Inflammatory macrophage treated with lipopolysaccharide for 1 hour (primary cell): ENCODE measurements at places on chromosomes 2 and 18.

GRCh38 chr2:46653539-46653938, 174.2 kb downstream of the TMEM247 start:
- DNase-seq, result no peak

DNA sequence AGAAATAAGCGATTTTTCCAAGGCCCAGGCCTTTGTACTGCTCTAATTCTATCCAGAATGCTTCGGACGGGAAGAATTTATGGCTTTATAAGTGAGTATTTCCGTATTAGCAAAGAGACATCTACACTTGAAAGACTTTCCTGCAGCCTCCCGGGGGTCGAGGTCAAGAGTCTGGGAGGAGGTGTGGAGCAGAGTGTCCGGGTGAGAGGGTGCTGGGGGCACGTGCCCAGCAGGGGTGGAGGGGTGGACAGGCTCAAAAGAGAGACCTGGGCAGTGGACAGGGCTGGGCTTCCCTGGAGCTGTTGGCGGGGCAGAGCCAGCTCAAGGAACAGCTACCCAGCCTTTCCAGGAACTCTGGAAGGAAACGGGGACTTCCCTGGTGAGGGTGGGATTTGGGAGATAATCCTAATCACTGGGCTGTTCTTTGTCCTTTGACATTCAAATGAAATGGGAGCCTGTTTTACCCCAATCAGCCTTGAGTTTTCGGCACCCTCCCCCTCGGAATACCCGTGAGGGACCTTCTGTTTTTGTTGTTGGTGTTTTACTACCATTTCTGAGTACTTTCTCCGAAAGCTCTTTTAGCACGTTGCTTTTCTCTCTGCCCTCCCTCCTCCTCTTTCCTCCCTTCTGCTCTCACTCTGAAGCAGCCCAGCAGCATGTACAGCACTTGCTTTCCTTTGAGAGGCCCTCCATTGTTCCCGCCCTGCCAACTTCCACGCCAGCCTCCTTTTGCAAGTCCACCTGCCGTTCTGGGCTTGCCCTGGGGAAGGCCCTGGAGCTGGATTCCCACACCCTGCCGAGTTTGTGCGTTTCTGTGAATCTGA, 164.7 kb downstream of the AGAP1 start:
- no peak for DNase-seq

DNA sequence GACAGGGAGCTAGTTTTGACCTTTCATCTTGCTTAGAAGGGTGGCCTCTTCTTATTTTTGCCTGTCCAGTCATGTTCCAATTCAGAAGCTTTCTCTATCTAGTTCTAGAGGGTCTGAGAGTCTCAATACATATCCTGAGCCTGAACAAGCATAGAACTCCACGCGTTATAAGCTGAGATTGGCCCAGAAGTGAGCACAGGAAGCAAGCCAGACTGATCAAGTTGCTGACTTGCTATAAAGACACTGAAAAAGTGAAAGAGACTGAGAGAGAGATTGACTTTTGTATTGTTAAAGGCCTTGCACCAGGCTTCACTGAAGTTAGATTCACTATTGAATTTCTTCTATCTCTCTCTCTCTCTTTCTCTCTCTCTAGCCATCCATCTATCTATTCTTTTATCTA, 142.7 kb upstream of the DOCK10 start:
- no peak for DNase-seq

- DNase-seq, result no peak
These were observed 300.9 kb downstream of the NBAS start for GRCh38 chr2:15260196-15260595.

DNA sequence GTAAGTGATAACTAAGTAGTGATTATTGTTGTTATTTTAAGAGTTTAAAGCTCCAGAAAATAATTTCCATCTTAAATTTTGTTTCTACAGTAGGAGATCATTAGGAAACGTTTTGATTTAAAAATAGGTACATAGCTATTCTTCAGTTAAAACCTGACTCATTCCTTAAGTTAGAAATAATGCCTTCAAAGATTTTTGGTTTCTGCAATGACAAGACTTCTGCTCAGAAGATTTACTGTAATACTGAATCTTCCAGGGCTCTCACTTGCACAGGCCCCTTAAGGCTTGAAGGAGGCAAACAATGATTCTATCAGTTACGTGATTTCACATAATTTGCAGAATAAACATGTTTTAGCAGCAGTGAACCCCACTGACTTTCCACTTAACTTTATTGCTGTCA, 333.7 kb downstream of the RAD51AP2 start:
- no peak for DNase-seq

DNA sequence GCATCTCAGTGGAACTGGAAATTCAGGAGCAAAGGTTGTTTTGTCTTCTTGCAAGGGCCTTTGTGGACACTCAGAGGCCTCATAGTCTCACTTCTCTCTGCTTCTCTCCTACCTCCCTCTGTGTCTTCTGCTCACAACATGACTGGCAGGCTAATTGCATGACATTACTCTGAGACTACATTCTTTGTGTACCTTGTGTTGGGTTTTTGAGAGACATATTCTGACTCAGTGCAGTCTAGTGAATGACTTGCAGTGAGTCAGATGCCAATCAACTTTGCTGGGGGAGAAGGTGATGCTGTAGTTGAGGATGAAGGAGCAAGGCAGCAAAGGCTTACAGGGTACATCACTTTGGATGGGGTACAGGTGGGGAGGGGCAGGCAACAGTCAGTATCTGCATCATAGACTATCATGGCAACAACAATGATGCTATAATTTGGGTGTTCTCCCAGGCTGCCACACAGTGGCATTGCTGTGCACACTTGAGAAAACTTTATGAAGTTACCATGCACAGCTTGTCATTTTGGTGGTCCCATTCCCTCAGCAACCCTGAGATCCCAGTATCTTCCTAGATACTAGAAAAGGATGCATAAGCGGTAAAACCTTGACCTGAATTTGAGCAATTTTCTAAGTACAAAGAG, 69.3 kb upstream of the SLC16A14 start:
- DNase-seq, result no peak

DNA sequence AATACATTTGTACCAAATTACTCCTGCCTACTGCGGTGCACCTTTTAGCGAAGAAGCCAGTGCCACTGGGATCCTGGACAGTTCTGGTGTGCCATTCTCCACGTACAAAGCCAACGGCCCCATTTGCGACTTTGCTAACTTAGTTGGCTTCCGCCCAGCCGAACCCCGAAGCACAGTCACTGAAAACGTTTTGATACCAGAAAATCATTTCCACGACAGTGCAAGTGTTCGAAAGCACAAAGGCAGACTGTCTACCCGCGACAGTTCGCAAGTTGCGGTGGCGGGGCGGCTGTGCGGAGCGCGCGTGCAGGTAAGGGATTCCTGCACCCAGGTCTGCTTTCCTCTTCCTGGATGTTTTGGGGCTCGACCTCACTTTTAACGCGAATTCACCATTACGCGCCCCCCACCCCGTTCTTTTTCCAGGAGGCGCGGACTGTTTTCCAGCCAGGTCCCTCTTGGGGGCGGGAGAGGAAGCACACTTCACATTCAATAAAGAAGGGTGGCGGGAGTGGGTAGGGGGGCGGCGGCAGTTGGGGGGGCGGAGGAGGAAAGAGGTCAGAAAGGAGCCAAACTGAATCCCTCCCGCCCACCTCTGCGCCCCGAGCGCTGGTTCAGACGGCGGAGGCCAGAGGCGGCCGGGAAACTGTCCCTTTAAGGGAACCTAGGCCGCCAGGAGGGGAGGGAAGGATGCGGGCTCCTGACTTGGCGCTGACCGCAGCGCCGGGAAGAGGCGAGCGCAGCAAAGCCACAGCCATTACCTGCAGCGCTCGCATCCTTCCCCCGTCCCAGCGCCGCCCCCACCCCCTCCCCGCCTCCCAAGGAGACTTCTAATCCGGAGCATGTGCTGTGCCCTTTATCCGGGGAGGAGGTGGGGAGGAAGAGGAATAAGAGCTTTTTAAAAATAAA, 107.4 kb upstream of the KCTD1 start:
- no peak for DNase-seq

GRCh38 chr2:203574824-203575223, 39.7 kb upstream of the RAPH1 start:
- no peak for DNase-seq

GRCh38 chr2:54336136-54336976, 80.3 kb upstream of the TSPYL6 start:
- no peak for DNase-seq

DNA sequence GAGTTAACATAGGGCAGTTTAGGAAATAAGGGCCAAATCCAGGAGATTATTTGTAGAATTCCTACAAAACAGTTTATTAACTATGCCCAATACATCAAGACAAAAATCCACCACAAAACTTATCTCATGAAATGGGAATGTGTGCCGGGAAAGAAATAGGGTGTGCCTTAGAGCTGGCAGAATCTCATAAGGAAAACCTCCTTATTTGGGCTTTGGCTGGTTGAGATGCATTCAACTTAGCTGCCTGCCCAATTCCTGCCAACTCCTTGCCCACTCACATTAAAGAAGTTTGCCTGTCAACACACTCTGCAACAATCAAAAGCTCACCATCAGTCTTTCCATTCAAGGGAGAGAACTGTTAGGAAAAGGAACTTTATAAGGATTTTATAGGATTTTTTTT, 500.6 kb downstream of the SATB2 start:
- DNase-seq, result no peak

DNA sequence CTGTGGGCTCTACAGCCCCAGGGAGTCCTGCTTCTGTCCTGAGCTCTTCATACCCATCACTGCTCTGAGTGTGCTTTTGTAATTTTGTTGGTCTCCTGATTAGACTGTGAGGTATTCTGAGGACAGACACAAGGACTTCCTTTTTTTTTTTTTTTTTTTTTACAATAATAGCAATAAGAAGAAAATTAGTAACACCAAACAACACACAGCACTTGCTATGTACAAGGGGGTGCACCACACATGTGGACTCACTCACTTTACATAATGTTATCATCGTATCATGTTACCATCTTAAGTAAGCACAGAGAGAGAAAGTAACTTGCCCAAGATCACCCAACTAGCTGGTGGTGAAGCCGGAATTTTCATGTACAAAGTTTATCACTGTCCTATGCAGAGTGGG, 34.6 kb downstream of the MBP start:
- peak; percentile 72 for DNase-seq

DNA sequence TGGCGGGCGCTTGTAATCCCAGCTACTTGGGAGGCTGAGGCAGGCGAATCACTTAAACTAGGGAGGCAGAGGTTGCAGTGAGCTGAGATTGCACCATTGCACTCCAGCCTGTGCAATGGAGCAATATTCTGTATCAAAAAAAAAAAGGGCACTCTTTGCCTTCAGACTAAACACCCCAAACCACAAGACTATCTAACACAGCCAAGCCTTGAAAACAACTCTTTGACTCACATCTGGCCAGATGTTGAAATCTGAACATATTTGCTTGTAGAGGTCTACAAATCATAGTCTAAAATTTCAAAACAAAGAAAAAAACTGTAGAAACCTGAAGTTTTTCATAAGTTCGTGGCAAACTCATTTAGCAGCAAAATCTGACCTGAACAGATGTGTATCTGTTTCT, 94.9 kb downstream of the FAM161A start:
- peak; percentile 51 for DNase-seq

GRCh38 chr2:183881978-183882377, 716.4 kb upstream of the ZNF804A start:
- DNase-seq, result no peak

GRCh38 chr2:153536115-153536514, 57.6 kb upstream of the RPRM start:
- DNase-seq, result no peak

DNA sequence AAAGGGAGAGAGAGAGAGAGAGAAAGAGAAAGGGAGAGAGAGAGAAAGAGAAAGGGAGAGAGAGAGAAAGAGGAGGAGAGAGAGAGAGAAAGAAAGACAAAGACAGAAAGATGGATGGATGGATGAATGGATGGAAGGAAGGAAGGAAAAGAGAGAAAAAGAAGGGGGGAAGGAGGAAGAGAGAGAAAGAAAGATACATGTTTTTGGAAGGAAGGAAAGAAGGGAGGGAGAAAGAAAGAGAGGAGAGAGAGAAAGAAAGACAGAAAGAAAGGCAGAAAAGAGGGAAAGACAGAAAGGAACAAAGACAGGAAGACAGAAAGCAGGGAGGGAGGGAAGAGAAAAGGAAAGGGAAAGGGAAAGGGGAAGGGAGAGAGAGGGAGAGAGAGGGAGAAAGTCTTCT, 51.6 kb downstream of the RNU4ATAC start:
- DNase-seq, result no peak

DNA sequence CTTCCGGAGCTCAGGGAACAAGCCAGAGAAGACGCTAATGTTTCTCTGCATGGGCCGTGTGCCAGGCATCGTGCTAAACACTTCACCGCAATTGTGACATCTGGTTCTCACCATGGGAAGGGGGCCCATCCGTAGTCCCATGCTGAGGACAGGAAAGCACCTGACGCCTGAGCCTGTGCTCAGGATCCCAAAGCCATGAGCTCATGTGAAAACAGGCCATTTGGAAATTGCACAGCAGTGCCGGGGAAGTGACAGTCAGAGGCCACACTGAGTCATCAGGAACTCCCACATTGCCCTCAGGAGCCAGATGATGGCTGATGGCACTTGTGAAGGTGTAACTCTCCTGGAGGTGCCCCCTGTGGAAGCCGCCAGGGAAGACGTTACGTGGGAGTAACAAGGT, 141.0 kb downstream of the INHBB start:
- no peak for DNase-seq

DNA sequence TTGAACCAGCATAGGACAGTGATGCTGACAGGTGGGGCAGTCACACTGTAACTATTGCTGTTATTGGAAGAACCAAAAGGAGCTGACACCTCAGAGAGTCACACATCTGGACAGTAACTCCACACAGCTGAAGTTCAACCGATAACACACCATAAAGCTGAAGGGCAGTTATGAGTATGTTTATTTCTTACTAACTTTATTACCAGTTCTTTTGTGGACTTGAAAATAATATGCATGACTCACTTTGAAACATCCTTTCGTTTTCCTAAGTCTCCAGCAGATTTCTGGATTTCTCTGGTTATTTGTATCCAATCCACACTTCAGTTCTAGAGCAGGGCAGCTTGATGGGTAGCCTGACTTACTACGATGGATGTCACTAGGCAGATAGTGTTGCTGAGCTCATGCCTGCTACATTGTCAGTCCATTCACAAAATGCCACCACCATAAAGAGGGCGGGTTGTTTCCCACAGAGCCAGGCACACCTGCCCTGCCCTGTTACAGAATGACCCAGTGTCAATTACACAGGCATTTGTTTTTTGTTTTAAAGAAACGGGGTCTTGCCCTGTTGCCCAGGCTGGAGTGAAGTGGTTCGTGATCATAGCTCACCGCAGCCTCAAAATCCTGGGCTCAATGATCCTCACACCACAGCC, 8.4 kb upstream of the AGBL5 start:
- DNase-seq, result no peak

GRCh38 chr2:112710956-112711750, 9.7 kb upstream of the NT5DC4 start:
- DNase-seq, result no peak

GRCh38 chr2:121273116-121273515, 11.9 kb downstream of the TFCP2L1 start:
- DNase-seq, result no peak

- no peak for DNase-seq
These were observed 2.1 kb downstream of the DOCK10 start for GRCh38 chr2:225040142-225040541.
